ENCODE measurements at places on chromosomes 1 and 21.
A peak's percentile ranks its signal among the peaks of the same experiment; 100 is the strongest.

GRCh38 chr1:211935448-211935970 is 99.8 kb downstream of the INTS7 start:
- DNase-seq, result peak; percentile 53

DNA sequence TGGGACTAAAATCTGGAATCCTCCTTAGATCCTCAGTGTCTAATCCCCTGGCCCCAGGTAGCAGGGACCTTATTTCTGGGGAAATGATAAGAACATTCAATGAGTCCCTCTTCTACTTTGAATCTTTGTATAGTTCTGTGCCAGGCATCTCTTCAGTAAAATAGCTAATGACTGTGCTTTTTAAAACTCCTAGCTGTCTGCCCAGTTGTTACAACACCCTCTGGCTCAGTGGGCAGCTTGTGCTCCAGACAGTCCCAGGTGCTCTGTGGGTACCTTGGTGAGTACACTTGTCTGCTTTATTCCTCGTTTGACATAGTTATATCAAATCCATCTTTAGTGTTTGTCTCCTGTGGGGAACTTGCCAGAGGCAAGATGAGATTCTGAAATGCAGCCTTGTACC is 18.0 kb downstream of the TGFB2 start:
- DNase-seq, result no peak

DNA sequence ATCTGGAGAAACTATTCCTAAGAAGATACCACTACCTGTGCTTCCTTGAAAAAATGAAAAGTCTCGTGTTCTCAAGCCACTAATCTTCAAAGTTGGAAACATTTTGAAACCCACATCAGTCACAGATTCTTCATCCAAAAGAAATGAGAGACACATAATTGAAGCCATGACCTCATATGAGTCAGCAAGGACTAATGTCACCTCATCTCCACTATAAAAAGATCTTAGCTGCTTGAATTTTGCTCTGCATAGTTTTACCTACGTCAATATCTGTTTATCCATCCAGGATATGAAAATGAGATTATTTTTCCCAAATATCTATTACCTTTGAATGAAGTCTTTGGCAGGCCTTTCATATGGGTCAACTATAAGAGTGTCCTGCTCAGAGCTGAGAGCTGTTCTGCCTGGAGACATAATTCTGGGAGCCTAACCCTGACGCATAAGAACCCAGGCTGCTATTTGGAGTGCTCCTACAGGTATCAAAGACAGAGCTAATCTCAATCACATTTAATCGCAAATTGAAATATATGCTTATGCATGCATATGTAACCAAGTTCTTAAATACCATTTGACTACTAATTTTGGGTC is 312.5 kb upstream of the PKN2 start:
- DNase-seq, result no peak

DNA sequence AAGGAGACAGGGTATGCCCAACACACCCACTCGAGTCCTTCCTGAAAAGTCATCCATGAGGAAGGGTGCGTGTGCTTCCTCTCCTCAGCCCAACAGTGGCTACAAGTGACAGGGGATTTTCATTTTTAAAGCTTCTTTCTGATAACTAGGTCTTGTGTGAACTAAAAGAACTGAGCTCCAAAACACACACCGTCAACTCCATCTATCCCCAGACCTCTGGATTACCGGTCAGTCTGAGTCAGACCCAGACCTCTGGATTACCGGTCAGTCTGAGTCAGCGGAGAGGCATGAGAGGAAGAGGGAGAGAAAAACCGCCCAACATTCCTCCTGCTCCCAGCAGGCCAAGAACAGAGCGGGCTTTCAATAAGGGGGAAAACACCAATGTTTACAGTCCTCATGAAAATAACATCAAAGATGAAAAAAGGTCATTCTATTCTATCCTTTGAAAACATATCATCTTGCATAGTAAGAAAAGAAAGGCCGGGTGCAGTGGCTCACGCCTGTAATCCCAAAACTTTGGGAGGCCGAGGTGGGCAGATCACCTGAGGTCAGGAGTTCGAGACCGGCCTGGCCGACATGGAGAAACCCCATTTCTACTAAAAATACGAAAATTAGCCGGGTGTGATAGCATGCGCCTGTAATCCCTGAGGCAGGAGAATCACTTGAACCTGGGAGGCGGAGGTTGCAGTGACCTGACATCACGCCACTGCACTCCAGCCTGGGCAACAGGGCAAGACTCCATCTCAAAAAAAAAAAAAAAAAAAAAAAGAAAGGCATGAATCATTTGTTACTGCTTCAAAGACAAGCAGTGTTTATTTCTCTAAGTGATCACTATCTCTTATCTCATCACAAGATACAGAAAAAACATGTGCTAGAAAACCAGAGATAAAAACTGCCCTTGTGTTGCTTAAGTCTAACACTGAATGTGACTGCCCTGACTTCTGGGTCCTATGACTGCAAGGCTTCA is 3.4 kb downstream of the PTTG1IP start:
- DNase-seq, result no peak

DNA sequence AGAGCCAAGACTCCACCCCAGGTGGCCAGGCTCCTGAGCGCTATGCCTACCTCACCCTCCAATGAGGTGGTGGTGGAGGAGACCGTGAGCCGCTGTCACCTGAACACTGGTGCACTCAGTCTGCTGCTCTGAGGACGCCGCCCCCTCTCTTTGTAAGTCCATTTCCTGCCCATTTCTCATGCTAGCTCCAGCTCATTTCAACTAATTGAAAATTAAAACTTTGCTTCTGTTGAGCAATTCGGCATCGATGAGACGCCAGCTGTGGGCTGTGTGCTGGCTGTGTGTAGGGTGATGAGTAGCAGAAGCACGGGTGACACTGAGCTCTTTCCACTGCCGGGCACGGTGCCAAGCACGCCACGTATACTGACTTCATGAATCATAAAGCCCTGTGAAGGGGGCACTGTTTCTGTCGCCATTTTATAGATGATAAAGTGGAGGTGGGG is 11.2 kb downstream of the TNFRSF1B start:
- DNase-seq, result peak; percentile 93

- DNase-seq, result no peak
These were observed 49.8 kb upstream of the IKBKE start for GRCh38 chr1:206420471-206420870.

DNA sequence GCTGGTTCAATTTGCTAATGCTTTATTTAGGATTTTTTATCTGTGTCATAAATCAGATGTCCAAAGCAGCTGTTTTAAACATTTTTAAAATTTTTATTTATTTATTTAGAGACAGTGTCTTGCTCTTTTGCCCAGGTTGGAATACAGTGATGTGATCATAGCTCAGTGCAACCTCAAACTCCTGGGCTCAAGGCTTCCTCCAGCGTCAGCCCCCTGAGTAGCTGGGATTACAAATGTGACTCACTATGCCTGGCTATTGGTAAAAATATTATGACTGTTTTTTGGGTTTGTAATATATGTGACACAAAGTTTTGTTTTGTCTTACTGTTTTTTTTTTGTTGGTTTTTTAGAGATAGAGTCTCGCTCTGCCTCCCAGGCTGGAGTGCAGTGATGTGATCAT is 11.8 kb downstream of the ZBED6 start:
- no peak for DNase-seq

DNA sequence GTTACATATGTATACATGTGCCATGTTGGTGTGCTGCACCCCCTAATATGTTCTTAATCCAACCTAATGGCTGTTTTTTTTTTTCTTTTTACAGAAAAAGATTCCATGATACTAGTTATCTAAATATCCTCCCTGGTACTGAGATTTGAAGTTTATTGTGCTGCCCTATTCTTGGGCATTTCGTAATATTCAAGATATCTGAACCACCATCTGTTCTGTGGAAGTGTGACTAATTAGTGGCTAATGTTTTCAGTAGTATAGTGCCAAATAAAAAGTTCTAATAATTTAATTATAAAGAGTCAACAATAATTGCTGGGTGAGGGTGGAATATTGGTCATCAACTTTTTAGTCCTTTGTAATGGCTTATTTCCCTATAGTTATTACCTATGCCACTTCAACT is 217.5 kb downstream of the GABPA start:
- DNase-seq, result no peak

DNA sequence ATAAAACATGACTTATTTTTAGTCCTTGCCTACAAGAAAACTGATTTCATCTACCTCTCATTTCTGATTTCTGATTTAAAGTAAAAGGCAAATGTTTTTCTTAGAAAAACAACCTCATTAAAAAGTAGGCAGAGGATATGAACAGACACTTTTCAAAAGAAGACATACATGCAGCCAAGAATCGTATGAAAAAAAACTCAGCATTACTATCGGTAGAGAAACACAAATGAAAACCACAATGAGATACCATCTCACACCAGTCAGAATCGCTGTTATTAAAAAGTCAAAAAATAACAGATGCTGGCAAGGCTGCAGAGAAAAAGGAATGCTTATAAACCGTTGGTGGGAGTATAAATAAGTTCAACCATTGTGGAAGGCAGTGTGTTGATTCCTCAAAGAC is 16.2 kb downstream of the ODR4 start:
- DNase-seq, result no peak

Measured in stimulated activated naive CD4-positive, alpha-beta T cell treated with Interleukin-2 at 50 U/mL for 16 hours (primary cell).